ENCODE measurements at places on chromosomes 3 and 15.

GRCh38 chr3:76824658-76825240 is 215.2 kb upstream of the ROBO2 start:
- no peak for DNase-seq

DNA sequence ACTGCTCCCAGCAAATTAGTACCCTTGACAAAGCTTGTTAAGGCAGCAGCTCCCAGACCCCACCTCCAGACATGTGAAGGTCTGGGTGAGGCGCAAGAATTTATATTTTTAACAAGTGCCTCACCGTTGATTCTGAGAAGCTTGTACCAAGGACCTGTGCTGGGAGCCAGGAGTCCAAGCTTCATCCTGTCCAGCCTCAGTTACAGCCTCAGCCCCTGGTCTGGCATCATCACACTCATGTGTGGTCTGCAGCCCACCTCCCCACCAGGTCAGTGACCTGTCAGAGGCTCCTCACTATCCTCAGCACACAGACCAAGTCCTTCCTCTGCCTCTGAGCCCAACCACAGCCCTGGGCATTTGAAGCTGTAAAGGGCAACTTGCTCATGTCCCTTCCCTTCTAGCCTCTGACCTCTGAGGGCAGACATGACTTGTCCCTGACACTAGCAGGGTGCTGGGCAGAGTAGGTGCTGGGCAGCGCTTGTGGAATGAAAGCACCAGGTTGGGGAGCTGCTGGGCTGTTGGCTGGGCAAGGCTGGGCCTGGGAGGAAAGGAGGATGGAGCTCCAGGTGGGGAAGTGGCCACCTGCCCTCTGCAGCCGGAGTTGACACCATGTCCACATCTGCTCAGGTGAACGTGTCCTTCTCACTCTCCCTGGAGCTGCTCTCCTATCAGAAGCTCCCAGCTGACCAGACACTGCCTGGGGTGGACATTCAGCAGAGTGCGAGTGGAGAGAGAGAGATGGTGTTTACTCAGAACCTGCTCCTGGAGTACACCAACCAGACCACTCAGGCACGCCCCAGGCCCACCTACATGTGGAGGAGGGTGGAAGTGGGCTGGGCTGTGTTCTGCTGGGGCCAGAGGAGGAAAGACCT is 16.9 kb downstream of the ACAA1 start:
- no peak for DNase-seq

GRCh38 chr15:93523481-93523880 is 434.5 kb upstream of the RGMA start:
- DNase-seq: no peak

- no peak for DNase-seq
Observed at GRCh38 chr3:190326930-190327329, 4.7 kb upstream of the CLDN1 start.

GRCh38 chr3:66239513-66240123 is 18.8 kb downstream of the SLC25A26 start:
- DNase-seq: no peak

GRCh38 chr3:111589303-111590142 is 5.6 kb downstream of the ZBED2 start:
- DNase-seq: no peak

GRCh38 chr3:14431452-14431916 is 29.1 kb downstream of the SLC6A6 start:
- DNase-seq: no peak

- no peak for DNase-seq
Observed at GRCh38 chr15:80697075-80697685, 2.1 kb downstream of the ABHD17C start.

DNA sequence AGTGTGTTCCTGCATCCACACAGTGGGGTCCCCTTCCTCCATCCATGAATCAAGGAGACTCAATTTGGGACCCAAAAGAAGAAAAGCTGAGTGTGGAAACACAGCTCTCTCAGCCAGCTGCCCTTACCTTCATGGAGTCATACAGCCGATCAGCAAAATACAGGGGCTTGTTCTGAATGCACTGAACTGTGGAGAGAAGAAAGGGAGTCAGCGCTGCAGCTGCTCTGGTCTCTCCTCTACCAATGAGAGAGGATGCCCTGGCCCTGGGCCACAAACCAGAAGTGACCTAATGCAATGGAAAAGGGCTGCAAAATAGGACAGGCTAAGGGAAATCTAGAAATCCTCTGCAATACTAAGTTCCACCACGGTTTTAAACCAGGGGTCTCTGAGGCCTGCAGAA is 46.7 kb downstream of the ANXA2 start:
- no peak for DNase-seq

DNA sequence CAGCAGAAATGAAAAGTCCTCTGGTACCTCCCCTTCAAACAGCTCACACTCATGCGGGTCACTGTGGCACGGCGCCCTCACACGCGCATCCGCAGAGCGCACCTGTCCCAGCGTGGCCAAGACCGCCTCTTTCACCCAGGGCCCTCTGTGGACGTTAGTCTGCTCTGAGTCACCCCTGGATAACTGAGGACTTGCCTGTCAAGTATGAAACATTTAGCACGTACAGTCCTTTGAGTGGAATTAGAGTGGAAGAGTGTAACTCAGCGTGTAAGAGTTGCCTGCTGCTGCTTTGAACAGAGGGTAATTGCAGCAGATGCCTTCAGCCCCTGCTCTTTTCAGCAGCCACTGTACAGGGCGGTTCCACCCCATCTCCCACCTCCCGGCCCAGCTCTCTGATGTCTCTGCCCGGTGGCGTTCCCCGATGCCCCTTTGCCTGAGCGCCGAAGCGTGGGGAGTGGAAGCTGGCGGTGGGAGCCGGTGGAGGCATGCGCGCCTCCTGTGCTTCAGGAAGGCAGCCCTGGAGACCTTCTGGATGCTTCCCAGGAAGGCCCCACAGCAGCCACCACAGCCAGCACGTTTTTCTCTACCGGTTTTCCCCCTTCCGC is 23.0 kb downstream of the CPN2 start:
- no peak for DNase-seq

GRCh38 chr3:138180375-138181029 is 5.8 kb upstream of the DBR1 start:
- DNase-seq: no peak

GRCh38 chr3:114327665-114328064 is 33.8 kb downstream of the TIGIT start:
- DNase-seq: no peak

DNA sequence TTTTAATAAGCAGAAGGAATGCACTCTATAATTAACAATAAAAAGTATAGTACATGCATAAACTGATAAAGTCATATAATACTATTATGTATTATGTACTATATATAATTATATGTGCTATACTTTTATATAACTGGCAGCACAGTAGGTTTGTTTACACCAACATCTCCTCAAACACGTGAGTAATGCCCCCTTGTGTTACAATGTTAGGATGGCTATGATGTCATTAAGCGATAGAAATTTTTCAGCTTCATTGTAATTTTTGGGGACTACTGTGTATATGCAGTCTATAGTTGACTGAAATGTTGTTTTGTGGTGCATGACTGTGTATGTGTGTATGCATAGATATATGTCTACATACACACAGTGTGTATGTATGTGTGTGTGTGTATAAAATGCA is 100.6 kb downstream of the SLMAP start:
- no peak for DNase-seq

DNA sequence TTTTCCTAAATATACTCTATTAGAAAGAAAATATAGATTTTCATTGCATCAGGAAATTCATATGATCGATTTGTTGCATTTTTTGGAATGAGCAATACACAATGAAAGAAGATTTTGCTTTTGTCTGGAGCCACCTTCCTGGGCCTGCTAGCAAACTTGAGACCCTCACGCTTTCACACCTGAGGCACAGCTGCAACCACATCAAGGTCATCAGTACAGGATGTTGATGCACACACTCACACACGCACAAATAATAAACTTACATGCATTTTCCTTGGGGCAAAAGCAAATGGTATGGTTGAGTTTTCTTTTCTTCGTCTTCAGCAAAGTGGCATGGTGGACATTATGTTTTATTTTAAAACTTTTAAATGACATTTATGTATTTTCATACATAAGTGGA is 64.8 kb upstream of the SATB1 start:
- no peak for DNase-seq

- DNase-seq: no peak
Observed at GRCh38 chr3:72993391-72993790, 3.2 kb upstream of the PPP4R2 start.

- no peak for DNase-seq
Observed at GRCh38 chr3:111538681-111539083, 3.3 kb upstream of the CD96 start.

DNA sequence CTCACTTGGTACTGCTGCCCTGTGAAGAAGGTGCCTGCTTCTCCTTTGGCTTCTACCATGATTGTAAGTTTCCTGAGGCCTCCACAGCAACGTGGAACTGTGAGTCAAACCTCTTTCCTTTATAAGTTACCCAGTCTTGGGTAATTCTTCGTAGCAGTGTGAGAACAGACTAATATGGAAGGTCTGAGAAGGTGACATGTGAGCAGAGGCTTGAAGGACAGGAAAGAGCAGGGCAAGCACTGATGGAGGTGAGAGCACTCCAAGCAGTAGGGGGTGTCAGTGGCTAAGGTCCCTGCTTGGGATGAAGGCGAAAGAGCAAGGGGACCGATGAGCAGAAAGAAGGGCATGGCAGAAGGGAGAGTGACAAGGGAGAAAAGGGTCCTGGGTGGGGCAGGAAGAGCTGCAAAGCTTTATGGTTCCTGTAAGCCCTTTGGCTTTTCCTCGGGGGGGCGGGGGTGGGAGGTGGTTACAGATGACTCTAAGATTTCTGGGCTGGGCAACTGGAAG is 3.5 kb downstream of the EIF4E3 start:
- DNase-seq: no peak

DNA sequence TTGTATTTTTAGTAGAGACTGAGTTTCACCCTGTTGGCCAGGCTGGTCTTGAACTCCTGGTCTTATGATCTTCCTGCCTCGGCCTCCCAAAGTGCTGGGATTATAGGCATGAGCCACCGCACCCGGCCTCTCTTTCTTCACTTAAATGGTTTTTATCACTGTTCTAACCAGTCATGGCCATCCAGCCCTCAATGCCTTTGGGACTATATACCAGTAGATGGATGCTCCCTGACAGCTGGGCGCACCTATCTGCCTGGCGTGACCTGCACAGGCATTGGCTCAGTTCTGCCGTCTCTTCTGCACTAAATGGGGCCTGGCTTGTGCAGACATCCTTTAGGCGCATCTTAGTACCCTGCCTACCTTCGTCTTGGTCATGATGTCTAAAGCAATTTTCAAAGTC is 233.4 kb downstream of the ADAMTS17 start:
- no peak for DNase-seq

DNA sequence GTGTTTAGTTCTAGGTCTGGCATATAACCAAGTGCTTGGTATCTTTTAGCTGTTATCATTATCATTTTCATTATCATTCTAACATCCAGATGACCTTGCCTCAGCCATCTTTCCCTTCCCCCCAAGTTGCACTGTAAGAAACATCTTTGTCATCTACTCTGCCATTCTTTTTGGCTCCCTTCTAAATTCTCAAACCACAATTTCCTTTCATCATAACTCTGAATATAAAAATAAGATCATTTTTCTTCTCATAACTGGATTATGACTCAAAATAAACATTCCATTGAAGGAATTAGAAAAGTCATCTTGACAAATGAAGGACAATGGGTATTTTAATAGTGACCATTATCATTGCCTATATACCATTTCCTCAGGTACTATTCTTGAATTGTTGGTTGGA is 786.2 kb downstream of the AGBL1 start:
- no peak for DNase-seq

DNA sequence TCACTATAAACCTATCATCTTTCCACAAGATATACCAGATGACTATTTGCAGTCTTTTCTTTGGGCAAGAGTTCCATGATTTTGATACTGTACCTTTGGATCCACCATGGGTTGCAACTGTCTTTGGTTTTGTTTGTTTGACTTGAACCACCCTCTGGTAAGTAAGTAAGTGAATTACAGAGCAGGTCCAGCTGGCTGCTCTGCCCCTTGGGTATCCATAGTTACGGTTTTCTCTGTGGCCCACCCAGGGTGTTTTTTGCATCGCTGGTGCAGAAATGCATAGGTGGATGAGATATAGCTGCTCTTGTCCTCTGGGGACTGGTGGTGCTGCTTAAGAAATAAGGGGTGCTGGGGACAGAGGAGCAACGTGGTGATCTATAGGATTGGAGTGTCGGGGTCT is 33.8 kb downstream of the CHDH start:
- no peak for DNase-seq

DNA sequence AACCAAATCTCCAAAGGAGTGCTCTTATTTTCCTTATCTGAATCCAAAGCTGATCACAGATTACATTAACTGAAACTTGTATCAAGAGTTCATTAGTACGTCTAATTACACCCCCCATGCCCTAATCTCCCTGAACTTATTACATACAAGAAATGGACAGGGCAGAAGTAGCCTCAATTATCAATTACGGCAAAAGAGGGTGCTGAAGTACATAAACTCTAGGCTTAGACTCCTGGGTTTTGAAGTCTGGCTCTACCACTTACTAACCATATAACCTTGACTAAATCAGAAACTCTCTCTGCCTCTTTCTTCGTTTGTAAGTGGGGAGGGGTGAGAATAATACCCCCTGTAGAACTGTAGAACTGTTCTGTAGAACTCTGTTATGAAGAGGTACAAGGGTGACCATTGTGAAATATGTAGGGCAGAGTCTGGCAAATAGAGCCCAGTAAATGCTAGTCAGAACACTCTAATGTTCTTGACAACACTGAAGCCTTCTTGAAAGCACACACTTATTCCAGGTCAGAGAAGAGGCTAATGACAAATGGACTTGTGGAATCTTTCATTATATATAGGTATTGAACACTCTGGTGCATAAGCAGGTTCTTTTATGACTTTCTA is 19.6 kb upstream of the OR5K4 start:
- DNase-seq: no peak

DNA sequence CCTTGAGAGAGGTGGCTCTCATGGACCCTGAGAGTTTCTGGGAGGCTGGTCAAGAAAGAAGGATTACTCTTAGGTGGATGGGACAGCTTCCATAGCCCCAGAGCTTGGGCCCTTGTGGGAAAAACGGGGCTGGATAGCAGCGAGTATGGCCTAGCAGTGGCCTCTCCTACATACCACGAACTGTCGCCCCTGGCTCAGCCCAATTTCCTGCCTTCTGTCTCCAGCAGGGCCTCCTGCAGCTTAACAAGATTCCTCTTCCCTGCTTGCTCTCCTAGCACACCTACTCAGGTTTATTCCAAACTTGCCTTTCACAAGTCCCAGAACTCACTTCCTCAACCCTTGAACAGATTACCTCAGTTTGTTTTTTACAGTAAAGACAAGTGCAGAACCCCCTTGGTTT is 139.7 kb upstream of the TPM1 start:
- DNase-seq: no peak

- no peak for DNase-seq
Observed at GRCh38 chr3:128617270-128617556, 33.4 kb downstream of the RPN1 start.

- no peak for DNase-seq
Observed at GRCh38 chr3:8446845-8447244, 54.8 kb upstream of the LMCD1 start.
